ENCODE measurements at places on chromosomes 16 and 17.
A peak's percentile ranks its signal among the peaks of the same experiment; 100 is the strongest.

- no peak for DNase-seq
Observed at GRCh38 chr17:78412403-78412802, 34.0 kb downstream of the PGS1 start.

- DNase-seq: no peak
Observed at GRCh38 chr16:7074715-7075114, 257.9 kb upstream of the RBFOX1 start.

DNA sequence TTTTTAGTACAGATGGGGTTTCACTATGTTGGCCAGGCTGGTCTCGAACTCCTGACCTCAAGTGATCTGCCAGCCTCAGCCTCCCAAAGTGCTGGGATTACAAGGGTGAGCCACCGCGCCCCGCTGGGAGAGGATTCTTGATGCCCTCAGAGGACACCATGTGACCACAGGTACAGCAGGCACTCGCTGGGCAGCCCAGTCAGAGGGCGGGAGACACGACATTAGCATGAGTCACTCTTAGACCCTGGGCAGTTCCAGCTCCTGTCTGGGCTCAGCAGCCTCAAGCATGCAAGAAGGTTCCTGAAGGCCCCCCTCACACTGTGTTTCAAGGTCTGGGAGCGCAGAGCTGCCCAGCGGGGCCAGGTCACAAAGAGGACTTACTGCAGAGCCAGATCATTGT is 11.9 kb downstream of the STAC2 start:
- no peak for DNase-seq

DNA sequence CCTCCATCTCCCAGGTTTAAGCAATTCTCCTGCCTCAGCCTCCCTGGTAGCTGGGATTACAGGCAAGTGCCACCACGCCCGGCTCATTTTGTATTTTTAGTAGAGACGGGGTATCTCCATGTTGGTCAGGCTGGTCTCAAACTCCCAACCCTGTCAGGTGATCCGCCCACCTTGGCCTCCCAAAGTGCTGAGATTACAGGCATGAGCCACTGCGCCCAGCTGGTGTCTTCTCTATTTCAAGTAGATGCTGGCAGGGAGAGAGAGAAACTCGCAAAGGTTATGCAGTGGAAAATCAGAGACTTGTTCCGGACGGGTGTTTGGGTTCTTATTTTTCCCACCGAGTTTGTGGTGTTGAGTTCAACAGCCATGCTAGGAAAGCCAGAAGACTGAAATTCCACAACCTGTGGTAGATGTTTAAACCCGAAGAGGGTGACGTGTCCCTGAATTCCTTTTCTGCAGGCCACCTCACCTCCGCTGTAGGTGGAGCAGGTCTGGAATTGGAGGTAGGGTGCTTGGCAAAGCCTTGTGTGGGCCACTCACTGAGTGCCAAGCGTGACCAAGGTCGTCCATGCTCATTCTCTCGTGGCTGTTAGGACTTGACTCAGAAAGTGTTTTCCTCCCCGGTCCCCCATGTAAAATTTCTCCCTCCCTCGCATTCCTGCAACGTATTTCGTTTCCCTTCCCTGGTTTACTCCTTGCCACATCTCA is 7.3 kb upstream of the ZDHHC7 start:
- no peak for DNase-seq

DNA sequence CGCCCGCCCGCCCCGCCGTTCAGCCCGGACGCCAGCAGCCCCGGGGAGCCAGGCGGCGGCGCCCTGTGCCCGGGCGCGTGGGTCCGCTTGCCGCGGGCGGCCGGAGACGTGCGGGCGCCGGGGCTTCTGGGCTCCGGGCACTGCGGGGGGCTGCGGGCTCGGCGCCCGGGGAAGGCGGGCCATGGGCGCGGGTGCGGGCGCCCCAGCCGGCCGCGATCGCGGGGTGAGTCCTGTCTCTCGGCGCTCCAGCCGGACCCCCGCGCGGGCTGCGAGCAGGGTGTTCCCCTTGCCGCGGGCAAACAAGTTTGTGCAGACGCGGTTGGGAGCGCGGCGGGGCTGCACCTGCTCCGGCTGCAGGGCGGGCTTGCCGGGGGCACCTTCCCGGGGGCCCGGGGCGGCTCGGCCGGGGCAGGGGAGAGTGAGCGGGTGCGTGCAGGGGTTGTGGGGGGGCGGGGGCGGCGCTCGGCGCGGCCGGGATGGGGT is 292 bp downstream of the WSCD1 start:
- no peak for DNase-seq

DNA sequence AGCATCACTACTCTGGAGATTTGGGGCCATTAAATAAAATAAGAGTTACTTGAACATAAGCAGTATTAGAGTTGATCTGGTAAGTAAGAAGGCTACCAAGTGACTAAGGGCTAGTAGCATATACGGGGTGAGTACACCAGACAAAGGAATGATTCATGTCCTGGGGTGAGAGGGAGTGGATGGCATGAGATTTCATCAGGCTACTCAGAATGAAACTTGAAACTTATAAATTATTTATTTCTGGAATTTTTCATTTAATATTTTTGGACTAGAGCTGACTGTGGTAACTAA is 2.3 kb downstream of the SLFN5 start:
- no peak for DNase-seq

- no peak for DNase-seq
Observed at GRCh38 chr16:70444249-70445063, 5.6 kb upstream of the ST3GAL2 start.

DNA sequence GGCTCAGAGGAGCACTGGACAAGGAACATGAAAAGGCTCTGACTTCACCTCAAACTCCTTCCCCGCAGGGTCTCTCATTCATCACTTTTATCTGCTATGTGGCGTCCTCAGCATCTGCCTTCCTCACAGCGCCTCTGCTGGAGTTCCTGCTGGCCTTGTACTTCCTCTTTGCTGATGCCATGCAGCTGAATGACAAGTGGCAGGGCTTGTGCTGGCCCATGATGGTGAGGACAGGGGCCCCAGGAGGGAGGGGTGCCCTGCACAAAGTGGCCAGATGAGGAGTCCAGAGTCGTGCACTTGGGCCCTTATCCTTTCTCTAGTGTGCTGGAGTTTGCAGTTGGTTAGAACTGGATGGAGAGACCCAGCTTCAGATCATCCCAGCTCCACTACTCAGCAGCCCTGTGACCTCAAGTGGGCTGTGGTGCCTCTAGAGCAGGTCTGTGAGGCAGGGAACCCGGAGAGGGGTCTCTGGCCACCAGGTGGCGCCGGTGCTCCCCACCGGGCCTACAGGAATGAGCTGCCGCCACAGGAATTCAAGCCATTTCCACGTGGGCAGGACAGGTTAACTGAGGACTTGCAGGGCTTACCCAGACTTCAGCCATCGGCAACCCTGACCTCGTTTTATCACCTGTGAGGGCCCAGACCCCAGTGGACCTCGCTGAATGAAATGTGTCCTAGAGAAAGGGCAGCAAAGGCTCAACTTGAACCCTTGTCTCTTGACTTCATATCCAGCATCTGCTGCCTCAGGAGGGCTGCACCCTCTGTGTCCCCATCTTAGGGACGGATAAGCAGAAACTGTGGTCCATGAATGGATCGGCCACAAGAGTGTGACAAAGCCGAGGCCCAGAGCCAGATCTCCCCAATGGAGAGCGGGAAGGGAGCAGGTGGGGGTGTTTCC is 4.0 kb downstream of the CMTM3 start:
- DNase-seq: peak; percentile 70

- DNase-seq: no peak
Observed at GRCh38 chr17:19412510-19412909, 1.5 kb downstream of the RNF112 start.

DNA sequence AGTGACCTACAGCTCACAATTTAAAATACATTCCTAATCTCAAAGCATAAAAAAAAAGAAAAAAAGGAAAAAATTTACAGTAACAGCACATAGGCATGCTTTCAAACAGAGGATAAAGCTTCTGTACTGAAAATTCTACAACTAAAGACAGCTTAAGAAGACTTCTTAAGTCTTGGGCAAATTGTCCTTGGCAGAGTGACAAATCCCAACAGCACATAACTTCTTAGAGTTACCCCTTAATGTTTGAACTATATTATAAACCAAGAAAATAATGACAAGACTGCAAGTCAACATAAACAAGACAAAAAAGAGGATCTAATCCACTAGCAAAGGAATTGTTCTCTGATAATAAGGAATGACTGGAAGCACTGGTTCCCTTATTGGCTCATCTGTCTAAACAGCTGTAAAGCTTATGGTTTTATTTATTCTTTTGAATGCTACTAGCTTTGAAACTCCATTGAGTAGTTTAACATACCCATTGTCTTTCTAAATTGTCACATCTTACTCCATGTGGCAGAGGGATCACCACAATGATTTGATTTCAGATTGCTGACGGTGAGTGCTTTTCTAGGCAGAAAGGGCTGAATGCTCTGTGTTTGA is 1576.8 kb upstream of the GOT2 start:
- DNase-seq: no peak

DNA sequence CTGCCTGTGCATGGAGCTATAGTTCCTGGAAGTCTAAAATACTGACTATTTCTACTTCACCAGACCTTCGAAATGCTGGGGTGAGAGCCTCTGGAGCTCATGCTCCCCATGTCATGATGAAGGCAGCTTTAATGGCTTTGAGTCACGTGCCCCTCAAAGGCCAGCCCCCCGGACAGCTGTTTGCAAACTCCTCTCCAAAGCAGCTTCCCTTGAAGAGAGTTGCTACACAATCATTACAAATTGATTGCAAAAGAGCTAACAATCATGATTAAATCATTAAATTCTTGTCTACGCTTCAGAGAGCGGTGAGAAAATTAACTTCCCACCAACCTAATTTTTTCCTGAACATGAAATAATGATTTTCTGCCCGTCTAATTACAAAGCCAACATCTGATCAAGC is 134.8 kb upstream of the IRX6 start:
- no peak for DNase-seq

DNA sequence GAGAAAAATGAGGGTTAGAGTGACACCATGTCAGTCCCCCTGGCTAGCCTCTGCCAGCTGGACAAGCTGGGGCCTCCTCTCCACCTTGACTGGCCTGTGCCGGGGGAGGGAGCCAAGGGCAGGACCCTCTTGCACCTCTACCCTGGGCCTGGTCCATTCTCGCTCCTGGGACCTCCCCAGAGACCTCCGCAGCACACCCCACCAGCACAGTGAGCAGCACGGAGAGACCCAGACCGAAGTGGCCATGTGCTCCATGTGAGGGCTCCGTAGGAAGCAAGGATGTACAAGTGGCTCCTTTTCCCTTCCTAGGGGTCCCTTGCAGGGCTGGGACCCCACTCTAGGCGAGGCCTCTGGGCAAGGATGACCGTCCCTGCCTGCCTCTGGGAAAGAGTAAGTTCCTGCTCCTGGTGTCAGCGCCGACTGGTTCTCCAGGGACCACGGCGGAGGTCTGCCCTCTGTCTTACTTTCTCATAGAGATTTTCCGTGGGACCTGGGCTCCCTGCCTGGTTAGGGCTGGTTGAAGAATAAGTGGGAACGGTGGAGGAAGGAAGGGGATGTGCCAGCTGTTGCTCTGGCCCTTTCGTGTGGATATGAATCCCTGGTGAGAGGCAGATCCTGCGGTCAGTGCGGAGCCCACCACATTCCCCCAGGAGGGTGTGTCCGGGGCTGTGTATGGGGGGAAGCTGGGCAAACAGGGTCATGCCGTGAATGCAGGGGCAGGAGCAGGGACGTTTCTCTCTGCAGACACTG is 124.2 kb downstream of the METRNL start:
- DNase-seq: no peak

- no peak for DNase-seq
Observed at GRCh38 chr16:1026057-1026783, 44.6 kb downstream of the SOX8 start.

DNA sequence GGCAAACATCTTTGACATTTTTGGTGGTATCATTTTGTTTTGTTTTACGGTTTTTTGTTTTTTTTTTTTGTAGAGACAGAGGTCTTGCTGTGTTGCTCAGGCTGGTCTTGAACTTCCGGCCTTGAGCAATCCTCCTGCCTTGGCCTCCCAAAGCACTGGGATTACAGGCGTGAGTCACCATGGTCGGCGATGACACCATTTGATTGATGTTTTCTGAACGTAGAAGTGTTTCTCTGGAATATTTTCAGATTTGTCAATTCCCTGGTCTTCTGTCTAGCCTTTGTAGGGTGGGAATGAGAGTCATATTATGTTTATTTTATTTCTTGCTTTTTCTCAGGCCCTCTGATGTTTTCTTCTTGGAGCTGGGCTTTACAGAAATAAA is 32.2 kb upstream of the BRD7 start:
- DNase-seq: no peak

DNA sequence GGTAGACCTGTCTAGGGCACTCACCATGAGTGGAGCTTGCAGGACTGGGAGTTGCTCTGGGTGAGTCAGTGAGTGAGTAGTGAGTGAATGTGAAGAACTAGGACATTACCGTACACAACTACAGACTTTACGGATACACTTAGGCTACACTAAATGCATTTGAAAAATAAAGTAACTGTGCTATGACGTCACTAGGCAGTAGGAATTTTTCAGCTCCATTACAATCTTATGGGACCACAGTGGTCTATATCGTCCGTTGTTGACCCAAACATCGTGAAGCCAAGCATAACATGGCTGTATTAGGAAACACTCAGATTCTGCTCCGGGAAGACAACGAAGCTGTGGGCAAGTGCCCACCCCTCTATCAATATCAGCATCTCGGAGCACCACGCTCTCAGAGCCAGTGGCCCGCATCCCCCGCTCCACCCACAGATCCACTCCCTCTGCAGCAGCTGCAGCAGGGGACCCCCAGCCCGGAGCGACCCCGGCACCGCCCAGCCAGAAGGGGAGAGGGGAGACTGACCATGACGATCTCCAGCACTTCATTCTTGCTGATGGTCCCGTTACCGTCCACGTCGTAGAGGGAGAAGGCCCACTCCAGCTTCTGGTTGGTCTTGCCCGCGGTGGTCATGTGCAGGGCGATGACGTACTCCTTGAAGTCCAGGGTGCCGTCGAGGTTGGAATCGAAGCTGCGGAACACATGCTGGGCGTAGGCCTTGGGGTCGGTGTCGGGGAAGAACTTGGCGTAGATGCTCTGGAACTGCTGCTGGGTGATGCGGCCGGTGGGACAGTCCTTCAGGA is 594 bp downstream of the RCVRN start:
- no peak for DNase-seq

DNA sequence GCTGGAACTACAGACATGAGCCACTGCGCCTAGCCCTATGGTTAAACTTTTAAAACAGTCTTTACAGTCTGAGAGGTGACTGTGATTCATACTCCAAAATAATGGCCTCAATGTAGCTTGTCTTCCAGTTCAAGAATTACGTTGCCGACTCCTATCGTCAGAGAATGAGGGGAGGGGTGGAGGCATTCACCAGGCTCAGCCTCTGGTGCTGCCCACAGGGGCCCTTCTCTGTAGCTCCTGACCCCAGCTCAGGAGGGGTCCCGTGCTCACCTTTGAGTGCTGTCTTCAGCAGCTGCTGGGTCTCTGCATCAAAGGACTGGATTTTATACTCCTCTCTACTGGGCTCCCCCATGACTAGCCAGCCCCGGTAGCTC is 1.2 kb downstream of the MIF4GD start:
- DNase-seq: no peak
